GM18507 (cell line): ENCODE measurements at places on chromosomes 7 and 10.

DNA sequence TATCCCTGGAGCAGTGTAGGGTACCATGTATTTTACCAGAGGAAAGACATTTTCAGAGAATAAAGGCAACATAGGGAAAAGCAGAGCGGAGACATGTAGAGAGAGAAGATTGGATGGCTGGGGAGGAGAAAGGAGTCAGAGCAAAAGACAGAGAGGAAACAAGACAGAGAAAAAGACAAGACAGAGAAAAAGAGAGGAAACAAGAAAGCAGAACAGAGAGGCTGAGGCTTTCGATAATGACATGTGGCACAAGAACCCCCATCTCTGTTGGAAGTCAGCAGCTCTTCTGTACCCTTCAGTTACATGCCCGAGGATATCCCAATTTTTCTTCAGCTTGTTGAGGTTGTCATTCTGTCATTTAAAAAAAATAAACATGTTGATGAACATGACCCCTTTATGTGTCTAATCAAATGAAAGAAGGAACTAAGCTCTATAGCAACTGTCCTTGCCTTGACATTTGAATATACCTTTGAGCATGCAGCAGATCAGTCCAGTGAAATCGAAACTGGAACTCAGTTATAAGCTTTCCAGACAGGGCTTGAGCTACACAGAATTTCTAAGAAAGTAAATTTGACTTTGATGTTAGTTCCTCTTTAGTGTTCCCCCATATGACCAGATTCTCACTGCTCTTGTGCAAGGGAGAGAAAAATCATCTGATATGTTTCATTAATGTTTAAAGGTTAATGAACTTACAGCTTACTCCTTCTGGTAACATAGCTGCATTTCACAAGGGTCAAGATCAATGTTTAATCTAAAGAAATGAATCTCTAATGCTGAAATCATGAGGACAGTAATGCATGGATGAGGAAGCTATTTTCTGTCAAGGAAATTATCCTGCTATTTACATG lies 75.1 kb upstream of the SP4 start:
- peak; percentile 39 for DNase-seq

- no peak for DNase-seq
Observed at GRCh38 chr7:39624442-39624807, 1.1 kb downstream of the RALA start.

- peak; percentile 25 for DNase-seq
Observed at GRCh38 chr7:43758822-43759683, 573 bp downstream of the BLVRA start.

DNA sequence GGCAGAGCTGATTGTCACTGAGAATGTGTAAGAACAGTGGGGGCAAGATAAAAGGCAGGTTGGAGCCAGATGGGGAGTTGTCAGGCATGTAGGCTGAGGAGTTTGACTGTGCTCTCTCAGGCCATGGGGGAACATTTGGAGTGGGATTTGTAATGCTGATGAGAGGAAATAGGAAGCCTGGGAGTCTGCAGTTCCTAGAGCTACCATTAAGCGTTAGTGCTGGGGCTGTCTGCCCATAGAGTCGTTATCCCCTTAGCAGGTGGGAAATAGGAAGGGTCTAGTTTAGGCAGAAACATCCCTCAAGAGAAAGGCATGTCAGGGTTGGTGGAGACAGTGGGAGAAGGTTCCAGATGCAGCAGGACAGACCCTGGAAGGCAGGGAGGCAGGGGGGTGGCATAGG lies 75.5 kb downstream of the RPS24 start:
- no peak for DNase-seq

- DNase-seq: no peak
Observed at GRCh38 chr7:20350518-20350951, 19.8 kb downstream of the ITGB8 start.

DNA sequence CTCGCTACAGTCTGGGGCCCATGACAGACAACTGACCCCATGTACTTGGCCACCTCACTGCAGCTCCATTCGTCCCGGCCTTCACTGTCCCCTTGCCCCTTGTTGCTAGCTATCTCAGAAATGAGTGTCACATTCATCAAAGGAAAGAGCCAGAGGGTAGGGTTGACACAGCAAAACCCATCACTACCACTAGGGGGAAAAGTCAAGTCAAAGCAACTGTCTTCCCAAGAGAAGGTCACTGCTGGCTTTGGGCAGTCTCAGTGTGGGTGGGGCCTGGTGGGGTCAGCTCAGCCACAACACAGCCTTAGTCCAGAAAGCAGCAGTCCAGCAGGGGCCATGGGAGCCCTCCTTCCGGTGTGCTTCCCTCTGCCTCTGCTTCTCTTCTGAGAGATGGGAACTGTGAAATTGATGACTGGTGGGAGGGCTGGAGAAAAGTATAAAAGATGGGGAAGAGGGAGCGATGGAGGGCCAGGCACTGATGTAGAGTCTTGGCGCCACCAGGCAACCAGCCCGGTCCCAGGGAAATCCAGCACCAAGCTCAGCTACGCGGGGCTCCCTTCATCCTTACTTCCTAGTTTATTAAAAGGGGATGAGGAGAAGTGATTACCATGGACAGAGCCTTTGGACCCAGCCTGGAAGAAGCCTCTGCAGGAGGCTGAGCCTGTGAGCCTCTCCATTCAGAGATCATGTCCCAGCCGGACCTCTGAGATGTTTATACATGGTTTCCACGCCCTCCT lies 58.0 kb downstream of the PLXNA4 start:
- no peak for DNase-seq

GRCh38 chr7:67401492-67401891 lies 404.9 kb downstream of the TYW1 start:
- DNase-seq: no peak

DNA sequence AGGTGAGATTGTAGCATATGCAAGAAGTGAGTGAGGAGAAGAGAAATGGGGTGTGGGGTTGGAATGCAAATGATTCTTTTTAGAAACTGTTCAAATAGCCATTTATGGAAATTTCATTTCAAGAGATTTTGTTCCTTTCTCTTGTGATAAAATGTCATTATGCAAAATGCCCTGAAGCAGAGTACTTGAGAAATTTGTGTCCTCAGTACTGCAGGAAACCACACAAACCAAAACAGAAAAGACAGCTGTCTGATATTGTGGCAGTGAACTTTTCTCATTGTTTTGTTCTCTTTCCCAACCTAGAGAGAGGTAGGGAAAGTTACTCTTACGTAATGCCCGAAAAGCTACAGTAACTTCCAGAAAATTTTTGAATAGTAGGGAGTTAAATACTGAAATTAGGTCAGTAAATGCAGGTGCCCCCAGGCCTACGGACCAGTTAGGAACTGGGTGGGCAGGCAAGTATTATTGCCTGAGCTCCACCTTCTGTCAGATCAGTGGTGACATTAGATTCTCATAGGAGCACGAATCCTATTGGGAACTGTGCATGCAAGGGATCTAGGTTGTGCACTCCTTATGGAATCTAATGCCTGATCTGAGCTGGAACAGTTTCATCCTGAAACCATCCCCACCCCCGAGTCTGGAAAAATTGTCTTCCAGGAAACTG lies 34.0 kb downstream of the DLD start:
- no peak for DNase-seq

GRCh38 chr10:119398996-119399395 lies 143.5 kb downstream of the RGS10 start:
- DNase-seq: no peak

DNA sequence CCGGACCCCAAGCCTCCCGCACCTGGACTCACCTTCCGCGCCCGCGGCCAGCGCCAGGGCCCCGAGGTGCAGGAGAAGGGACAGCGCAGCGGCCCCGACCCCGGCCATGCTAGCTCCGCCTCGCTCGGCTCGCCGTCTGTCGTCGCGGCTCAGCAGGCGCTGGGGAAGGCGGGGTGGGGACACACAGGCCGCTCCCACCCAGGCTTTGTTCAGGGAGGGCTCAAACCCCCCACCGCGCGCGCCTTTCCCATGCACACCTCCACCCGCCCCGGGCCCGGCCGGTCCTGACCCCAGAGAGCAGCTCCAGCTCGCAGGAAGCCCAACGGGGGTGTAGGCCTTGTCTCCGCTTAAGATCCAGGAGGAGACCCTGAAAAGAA lies at the start of gene KCP:
Gene KCP, minus strand, starts transcription at position 141 of the 377 bp plus-strand sequence. Its CDS starts 33 bp downstream, at position 108.
- DNase-seq: no peak

- DNase-seq: no peak
Observed at GRCh38 chr7:139105484-139105883, 4.0 kb downstream of the ZC3HAV1 start.

- DNase-seq: no peak
Observed at GRCh38 chr7:47818796-47819606, 129.3 kb downstream of the PKD1L1 start.

DNA sequence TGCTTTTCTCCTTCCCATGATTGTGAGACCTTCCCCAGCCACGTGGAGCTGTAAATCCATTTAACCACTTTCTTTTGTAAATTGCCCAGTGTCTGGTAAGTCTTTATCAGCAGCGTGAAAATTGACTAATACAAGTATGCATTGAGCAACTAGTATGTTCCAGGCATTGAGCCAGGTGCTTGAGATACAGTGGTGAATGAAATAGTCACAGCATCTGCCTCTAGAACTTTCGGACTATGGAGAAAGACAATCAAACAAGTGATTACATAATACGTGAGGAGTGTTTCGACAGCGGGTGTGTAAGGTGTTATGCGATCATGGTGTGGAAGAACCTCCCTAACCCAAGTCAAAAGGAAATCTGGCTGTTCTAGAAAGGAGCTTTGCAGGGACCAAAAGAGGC lies 21.6 kb upstream of the NUP205 start:
- DNase-seq: no peak

DNA sequence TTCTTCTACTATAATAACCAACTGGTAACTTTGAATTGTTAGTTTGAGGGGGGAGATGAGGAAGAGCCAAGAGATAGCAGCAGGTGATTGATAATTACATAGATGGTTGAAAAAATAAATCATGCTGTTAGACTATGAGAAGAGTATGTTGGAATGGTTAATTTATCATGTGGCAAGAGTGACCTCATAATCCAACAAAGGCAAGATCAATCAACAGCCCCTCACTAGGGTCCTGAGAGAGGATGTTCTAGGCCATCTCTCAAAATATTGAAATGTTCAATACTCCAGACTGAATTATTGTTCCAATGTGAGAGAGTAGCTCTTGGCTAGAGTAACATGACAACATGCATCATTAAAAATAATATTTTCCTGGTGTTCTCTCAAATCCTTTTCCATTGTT lies 67.9 kb downstream of the ADD3 start:
- no peak for DNase-seq

DNA sequence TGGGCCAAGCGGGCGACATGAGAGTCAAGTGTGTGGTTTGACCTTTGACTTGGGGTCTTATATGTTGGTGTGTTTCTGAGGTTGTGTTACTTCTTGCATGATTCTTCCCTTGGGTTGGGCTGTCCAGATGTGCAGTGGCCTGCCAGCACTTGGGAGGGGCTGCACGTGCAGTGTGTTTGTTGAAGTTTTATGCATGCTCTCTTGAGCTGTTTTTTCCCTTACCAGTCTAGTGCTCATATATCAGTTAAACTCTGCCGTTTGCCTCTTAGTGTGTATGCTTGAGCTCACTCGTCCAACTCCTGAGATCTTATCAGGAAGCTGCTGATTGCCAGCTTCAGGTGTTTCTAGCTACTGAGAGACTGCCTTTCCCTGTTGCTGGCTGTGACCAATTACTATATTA lies 23.1 kb downstream of the SP4 start:
- no peak for DNase-seq

DNA sequence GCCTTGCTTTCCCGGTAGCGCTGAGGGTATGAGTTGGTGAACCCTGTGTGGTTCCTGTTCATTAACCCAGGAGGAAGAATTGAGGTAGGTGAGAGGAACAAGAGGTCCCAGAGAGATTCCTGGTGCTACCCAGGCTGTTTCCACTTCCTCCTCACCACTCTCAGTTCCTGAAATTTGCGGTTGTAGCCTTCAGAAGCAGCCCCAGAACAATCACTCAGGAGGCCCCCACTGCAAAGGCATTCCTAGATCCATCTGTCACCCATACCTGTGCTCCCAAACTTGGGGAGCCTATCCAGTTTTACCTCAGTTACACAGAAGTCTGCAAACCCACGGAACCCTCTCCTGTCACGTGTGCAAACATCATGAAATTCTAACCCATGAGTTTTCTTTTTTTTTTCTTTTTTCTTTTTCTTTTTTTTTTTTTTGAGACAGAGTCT lies 9.0 kb upstream of the PIP4K2A start:
- DNase-seq: peak; percentile 57

DNA sequence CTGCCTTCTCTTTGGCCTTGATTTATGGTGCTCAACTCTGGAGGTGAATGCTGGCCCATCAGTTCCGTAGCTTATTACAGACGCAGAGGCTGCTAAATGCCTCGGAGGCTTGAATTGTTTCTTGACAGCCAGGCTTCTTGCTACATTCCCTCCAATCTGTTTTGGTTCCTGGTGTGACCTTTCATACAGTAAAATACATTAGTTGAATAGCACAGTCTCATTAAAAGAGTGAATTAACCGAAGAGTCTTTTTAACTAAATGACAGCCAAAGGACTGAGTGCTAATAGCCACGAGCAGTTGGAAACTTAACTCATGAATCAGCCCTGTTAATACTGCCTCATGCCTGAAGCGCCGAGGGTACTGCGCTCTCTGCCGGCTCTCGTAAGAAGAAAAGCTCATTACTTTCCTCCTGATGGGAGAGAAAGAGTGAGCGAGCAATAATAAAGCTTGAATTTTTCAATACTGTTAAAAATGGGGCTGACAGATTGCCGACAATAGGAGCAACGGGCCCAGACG lies 236.4 kb upstream of the GPR26 start:
- no peak for DNase-seq

DNA sequence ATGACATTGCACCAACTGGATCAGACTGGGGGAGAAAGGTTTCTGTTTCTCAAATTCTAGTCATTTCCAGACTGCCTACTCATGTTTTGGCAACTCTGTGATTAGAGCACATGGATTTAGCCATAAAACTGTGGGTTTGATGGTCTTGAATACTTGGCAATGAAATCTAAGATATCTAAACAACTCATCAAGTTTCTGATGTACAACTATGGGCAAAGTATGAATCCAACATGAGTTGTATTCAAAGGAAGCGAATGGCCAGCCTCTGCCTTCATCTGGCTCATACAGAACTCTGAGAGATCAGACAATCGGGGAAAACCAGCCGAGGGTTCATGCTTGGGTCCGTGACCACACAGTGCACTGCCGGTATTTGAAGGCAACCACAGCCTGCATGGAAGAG lies 144.3 kb downstream of the ADAM12 start:
- no peak for DNase-seq

- no peak for DNase-seq
Observed at GRCh38 chr10:26448292-26448691, 10.2 kb downstream of the APBB1IP start.
